ENCODE measurements at places on chromosomes 12 and 14.

DNA sequence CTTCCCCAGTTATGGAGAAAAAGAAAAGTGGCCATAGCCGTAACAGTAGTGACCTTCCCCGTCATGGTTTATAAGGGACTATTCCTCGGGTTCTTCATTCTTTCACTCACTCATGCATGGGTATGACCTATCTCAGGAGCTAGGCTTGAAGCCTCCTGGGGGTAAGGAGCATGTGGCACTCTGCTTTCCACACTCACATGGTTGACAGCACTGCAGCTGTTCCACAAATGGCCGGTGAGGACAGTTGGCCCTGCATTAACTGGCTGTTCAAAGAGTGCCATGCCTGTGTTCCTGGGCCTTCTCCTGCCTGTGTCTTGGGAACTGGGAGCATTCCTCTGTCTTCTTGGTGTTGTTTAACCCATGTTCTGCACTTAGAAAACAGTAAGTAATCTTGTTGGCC lies 66.2 kb upstream of the PNMA1 start:
- no peak for DNase-seq

- DNase-seq, result no peak
These were observed 148.5 kb downstream of the PLCZ1 start for GRCh38 chr12:18589316-18589715.

- DNase-seq, result no peak
These were observed 57.2 kb upstream of the USP44 start for GRCh38 chr12:95608252-95609033.

GRCh38 chr14:85529803-85530574 lies at the start of gene FLRT2:
Gene FLRT2 (plus strand): TSS chr14:85530144. CDS start chr14:85621515, 91,371 bp downstream.
- no peak for DNase-seq

DNA sequence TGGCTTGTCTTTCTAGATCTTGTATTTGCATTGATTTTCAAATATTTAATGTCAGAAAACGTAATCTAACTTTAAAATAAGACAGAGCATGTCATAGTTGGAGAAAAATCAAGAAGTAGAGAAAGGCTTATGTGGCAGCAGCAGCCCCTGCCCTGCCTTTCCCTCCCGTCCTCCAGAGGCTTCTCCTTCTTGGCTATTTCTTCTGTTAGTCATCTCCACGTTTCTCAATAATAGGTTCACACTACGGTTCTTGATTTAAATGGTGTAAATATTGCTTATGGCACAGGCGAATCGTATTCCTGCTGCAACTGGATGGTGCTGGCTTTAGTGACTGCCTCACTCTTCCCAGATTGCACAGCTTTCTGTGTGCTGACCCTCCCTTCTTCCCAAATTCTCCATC lies 42.8 kb downstream of the SLC8B1 start:
- DNase-seq, result no peak

DNA sequence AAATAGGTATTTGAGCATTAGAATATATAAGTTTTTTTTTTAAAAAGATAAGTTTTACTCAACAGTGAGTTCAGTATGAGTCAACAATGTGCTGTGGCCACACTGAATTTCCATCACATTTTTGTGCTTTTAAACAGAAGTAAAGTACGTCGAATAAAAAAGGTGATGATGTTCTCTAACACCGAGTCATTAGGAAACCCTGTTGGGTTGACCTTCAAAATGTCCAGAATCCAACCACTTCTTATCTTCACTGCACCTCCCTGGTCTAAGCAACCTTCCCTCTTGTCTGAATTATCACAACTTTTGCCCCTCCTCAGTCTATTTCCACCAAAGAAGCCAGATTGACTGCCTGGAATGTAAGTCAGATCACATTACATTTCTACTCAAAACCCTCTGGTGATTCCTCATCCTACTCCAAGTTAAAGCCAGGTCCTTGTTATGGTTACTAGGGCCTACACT lies 43.0 kb upstream of the SYCP3 start:
- DNase-seq, result peak; percentile 71

DNA sequence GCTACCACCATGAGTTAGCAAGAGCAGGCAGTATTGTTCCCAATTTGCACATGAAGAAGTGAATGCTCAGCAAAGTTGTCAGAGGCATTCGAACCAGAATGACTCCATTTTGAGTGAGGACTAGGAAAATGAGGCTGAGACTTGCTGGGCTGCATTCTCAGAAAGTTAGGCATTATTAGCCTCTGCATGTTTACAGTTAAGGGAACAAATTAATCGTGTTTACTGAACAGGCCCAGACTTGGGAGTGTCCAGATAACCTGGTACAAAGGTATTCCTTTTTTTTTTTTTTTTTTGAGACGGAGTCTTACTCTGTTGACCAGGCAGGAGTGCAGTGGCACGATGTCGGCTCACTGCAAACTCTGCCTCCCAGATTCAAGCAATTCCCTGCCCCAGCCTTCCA lies 22.5 kb upstream of the VWF start:
- DNase-seq, result no peak

DNA sequence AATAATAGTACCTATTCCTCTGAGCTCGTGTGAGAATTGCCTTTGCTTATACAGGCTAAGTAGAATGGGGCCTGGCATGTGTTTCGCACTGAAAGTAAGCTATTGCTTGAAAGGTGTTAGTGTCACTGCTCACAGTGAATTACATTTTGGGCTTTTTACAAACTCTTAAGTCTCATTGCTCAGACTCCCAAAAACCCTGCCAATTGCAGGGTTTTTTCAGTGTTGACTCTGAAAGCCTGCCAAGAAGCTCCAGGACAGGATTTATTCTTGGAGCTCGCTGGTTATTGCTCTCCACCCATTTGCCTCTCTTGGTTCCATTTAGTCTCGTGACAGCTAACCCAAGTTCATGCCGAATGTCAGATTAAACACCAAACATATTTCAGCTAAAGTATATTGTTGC lies 39.8 kb downstream of the NOPCHAP1 start:
- DNase-seq, result no peak

DNA sequence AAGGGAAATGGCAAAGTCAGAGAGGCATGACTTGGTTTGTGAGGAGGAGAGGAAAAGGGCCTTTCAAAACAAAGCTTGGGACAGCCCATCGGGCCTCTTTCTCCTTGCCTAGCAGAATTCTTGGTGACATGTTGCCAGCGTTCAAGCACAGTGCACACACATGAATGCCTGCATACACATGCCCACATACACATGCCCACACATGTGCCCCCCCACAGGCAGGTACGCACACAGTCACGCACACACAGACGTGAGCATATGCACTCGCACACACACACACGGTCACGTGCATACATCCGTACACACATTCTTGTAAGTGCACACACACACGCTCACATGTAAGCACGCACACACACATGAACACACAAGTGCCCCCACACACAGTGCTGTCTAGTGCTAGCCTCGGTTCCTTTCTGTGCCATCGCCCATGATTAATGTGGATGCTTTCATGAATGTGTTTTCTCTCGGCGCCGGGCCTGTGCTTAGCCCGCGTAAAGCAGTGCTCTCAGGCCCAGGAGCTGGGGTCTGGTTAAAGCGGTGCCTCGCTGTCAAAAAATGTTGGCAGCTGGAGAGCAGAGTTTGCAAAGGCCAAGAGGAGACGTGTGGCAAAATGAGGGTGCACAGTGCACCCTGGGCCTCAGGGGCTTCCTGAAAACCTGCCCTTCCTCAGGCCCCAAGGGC lies 328.8 kb upstream of the DIO3 start:
- DNase-seq, result no peak

DNA sequence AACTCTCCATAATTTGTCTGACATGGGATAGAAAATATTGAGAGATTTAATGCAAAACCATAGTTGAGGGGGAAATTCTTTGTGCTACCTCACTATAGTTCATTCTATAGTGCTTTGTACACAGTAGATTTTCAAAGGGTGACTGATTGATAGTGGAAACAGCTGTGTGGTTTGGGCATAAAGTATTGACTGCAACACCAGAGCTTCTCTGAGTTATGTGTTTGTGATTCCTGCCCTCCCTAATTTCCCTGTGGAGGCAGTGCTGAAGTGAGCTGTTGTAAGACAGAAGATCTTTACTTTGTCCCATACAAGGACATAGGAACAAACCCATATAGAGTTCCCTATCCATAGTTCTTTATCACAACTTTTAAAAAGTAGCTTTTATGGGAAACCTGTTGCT lies 47.1 kb downstream of the PTPRQ start:
- DNase-seq, result no peak

Data from activated CD4-positive, alpha-beta T cell treated with anti-CD3 and anti-CD28 coated beads, Interleukin-2, amount 50 U/mL, for 16 hours (primary cell).